Right atrium auricular region (tissue), 2 donors: ENCODE measurements at places on chromosomes 12 and 14.

DNA sequence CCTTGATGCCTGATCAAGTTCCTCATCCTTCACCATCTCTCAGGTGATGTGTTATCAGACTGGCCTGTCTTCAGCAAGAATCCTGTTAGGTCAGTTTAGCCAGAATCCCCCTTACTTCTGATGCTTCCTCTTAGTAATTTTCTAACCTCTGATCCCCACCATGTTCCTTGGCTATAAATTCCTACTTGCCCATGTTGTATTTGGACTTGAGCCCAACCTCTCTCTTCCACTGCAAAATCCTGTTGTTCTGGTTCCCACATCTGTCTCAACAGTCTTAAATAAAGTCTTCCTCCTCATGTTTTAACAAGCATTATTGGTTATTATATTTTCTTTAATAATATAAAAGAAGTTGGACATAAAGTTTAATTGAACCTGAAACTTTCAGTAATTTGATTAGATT, 987.8 kb upstream of the USP15 start:
- no peak for DNase-seq

- DNase-seq = no peak
Observed at GRCh38 chr14:67385120-67385519, 25.0 kb downstream of the EIF2S1 start.

GRCh38 chr12:121279507-121279915, 17.0 kb downstream of the CAMKK2 start:
- no peak for DNase-seq

GRCh38 chr12:114030451-114030850, 64.3 kb upstream of the RBM19 start:
- no peak for DNase-seq

- DNase-seq = no peak
Observed at GRCh38 chr12:70214972-70215617, 28.1 kb upstream of the CNOT2 start.
